ENCODE measurements at places on chromosomes 4 and X.

GRCh38 chr4:159175989-159176375 is 73.1 kb downstream of the RAPGEF2 start:
- no peak for DNase-seq

- no peak for DNase-seq
These were observed 88.9 kb downstream of the RS1 start for GRCh38 chrX:18582910-18583493.

DNA sequence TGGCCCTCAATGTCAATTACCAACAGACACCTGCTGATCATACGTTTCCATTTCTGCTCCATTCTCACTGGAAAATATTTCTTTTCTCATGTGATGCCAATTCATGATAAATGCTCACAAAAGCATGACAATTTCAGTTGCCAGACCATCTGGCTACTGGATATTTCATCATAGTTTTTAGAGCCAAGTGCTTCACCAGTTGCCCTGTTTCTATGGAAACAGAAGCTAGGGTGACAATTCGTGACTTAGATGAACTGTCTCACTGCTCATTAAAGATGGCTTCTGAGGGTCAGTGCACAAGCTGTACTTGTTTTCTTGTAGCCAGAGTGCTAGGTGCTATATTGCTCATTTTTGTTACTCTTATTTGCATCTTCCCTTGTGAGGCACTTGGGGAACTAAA is 184.9 kb downstream of the COMMD8 start:
- DNase-seq: no peak

DNA sequence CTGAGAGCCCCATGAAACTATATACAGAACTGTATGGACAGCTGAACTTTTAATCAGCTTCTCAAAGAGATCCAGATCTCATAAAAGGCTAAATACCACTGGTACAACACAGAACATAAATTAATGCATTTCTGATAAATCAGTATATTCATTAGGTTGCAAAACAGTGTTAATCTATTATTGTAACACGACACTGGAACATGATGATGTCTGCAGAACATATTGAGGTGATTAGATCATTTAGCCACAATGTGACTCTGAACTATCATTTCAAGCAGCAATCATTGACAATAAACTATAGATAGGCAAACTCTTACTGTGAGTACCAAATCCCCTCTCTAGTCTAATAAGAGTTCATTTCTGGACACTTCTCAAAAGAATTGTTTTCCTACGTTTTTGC is 50.3 kb downstream of the GASK1B start:
- DNase-seq: no peak

DNA sequence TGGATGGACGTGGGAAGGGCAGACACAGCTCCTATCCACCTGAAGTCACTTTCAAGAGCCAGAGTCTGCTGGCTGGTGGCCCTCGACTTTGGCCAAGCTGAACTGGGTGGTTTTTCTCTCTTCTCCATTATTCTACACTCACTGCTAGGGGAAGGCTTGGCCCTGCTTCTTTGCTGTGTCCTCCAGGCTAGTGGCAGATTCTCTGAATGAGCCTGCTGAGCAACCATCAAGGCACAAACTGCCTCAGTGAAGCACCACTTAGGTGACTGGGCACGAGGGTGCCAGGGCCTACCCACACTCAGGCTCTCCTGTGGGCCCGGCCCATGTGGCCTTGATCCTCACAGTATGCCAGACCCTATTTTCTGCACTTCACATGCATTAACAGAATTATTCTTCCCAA is 92.0 kb downstream of the PJA1 start:
- no peak for DNase-seq

DNA sequence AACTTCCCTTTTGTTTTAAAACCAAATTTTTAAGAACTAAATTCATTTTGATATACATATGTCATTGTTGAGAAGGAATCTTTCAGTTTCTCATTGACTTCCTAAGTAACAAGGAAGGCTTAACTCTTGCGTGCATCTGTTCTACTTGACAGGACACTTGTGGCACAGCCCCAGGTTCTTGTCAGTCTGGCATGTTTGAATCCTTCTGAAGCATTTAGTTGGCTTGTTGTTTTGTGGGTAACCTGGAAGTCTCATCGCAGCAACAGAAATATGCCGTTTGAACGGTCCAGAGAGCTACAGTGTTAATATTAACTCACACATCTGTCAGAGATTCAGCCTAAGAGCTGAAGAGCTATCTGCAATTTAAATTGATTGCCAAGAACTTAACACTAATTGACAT is 76.0 kb downstream of the GLRA3 start:
- DNase-seq: no peak

DNA sequence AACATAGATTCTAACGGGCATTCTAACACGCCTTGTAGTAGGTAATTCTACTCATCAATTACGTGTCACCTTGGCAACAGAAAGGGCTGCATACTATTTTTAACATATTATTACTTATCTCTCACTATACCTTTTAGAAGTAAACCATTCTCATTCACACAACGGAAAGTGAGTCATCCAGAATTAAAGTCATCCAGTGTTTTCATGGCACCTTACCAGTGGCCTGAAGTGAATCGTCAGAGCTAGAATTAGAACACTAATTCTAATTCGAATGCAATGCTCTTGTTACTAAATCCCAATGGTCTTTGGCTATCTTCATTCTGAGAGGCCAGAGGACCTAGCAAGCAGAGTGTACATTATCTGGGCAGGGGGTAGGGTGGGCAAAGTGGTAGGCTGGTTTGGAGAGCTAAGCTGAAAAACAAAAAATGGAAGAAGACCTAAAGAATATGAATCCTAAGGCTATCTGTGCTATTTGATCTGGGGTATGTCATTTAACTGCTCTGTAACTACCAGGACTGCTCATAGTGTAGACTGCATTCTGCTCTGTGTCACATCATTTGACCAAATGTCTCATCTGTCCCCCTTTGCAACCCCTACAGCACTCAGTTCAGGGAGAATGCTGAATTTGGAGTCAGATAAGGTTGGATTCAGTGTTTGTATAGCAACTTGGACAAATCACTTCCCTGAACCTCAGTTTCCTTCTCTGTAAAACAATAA is 96.5 kb downstream of the HDAC8 start:
- no peak for DNase-seq

- DNase-seq: no peak
These were observed 123.5 kb downstream of the BCOR start for GRCh38 chrX:39974270-39974669.

DNA sequence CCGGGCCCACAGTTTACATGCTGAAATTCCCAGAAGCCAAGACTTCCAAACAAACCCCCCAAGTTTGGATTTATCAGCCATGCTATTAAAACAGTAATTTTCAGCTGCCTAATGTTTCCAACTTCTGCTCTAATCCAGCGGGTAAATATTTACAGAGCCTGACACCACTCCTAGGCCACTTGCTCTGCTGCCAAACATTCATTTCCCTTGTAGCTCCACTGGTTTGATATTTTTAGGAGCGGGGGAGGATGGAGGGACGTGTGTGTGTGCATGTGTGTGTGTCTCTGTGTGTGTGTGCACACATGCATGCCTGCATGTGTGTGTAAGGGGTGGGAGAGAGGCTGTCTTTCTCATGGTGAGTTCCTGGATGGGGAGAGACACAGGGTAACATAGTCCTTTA is 115.7 kb upstream of the PJA1 start:
- no peak for DNase-seq

GRCh38 chr4:97923096-97923495 is 220.2 kb downstream of the STPG2 start:
- no peak for DNase-seq

GRCh38 chrX:20284444-20284843 is 17.7 kb upstream of the RPS6KA3 start:
- DNase-seq: no peak

DNA sequence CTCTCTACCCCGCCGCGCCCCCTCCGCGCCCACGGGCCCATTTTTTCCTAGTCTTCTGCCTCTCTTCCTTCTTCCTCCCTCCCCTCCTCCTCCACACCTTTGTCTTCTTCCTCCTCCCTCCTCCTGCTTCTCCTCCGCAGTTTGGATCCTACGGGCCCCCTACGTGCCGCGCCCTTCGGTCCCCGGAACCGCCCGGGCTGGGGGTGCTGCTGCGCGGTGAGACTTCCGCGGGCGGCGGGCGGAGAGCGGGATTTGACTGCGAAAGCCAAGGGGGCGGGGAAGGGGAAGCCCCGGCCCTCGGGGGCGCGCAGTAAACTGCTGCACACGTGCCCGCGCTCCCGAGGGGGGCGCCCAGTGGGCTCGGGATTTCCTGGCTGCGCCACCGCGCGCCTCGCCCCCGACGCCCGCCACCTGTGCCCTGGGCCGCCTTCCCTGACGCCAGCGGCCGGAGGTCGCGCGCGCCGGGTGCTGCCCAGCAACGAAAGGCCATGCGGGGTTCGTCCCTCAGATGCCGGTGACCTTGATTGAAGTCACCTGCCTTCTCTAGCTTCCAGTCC is 3.3 kb upstream of the NKX3-2 start:
- DNase-seq: no peak

DNA sequence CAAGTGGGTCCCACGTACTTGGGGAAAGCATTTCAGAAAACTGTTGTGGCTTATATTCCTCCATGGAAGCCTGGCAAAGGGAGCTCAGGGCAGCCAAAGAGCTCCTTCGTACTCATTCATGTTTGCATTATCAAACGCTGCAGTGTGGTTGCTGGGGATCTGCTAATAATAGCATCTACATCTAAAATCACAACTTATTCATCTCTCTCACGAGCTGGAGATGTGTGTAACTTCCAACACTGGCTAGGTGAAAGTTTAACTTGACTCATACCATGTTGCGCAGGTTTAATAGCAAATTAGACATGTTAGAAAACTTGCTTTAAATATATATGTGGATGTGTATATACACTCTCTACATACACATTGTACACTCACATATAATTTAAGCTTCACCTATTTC is 415.1 kb downstream of the AFF2 start:
- DNase-seq: no peak

DNA sequence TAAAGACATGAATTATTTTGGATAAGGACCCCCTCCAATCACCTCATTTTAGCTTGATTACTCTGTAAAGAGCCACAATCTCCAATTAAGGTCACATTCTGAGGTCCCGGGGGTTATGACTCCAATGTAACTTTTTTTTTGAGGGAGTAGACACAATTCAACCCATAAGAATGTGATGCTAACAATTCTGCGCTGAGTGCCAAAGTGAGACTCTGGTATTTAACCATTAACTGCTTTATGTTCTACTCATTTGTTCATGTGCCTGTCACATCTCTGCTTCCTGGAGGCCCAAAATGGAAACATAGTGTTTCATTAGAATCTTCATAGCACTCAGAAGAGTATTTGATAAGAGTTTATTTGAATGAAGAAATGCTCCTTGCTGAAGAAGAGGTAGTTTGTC is 234.8 kb downstream of the CPE start:
- DNase-seq: no peak

DNA sequence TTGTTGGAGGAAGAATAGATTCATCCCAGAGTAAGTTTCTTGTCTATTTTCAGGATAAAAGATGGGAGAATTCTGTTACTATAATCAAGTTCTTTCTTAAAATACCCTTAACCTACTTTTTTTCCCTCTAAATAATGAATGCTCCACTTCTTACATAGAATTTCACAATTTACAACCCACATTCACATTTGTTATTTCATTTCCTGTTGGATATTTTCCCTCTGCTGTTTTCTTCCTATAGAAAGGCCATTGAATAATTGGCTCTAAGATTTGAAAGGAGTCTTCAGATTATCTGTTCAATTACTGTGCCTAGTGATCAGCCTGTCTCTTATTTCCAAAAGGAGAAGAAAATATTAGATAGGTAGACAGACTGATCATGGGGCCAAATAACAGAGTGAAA is 79.7 kb downstream of the CPE start:
- no peak for DNase-seq

GRCh38 chrX:15911734-15912550 is 57.3 kb upstream of the AP1S2 start:
- DNase-seq: no peak
